ENCODE measurements at places on chromosomes 6 and 20.

- DNase-seq: no peak
Observed at GRCh38 chr20:61649860-61650162, 397.8 kb downstream of the CDH4 start.

DNA sequence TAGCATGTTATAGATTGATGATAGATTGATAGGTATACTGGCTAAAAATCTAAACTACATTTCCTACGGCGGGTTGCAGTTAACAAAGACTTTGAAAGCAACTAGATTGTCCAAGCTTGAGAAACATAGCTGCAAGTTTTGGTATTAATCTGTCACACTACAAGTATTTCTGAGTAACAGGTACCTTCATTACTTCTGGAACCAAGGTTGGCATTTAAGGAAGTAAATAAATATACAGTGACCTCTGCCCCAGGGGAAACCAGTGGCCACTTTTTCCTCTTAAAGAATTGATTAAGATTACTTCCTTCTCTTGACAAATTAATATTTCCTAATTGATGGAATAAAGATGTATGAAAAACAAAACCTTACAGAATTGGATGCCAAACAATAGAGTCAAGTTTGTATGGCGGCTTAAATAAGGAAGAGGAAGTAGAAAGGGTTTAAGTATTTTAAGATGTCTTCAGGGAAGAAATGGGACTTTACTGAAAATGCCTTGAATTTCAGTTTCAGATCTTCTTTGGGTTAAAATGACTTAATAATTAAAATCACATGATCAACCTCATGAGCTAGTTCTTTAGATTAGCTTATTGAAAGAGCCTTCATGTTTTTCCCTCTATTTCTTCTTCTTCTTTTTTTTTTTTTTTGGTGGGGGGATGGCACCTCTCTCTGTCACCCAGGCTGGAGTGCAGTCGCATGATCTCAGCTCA is 132.8 kb downstream of the DOK5 start:
- DNase-seq: no peak

DNA sequence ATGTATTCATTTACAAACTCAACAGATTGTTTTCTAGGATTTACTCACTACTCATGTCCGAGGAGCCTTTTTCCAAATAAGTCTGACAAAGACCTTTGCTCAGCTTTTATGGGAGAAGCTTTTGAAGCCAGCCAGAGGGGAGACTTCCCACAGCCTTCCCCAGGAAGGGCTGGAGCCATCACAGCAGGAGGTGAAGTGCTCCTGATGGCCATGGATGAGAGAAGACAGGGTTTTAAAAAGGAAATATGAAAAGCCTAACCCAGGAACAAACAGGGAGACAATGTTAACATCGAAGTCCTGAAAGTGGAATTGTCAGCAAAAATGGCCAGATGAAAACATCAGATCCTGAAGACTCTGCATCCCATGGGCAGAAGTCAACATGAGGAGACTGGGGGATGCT is 11.6 kb upstream of the TAGAP start:
- no peak for DNase-seq

GRCh38 chr20:43715044-43715443 is 11.8 kb downstream of the GTSF1L start:
- DNase-seq: no peak

GRCh38 chr6:137415127-137415833 is 78.9 kb downstream of the OLIG3 start:
- peak; percentile 53 for DNase-seq

- no peak for DNase-seq
Observed at GRCh38 chr6:13473768-13474165, 13.6 kb downstream of the GFOD1 start.

DNA sequence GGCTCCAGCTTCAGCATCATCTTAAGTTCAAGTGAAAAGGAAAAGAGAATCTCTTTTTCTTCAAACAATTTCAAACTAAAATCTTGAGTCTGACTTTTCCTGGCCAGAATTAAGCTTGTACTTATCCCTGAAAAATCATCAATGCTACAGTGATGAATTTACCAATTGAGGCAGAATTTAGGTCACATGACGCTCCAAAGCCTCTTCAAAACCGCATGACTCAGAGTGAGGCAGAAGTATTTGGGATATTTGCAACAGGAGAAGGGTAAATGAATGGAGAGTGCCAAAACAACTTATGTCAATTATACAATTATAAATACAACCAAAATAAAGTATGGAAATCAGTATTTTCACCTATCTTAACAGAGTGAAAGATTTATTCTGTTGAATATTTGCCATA is 515.5 kb downstream of the COL12A1 start:
- no peak for DNase-seq

- DNase-seq: no peak
Observed at GRCh38 chr6:16637635-16638034, 123.6 kb downstream of the ATXN1 start.

GRCh38 chr20:43034981-43035724 is 154.6 kb downstream of the PTPRT start:
- no peak for DNase-seq

DNA sequence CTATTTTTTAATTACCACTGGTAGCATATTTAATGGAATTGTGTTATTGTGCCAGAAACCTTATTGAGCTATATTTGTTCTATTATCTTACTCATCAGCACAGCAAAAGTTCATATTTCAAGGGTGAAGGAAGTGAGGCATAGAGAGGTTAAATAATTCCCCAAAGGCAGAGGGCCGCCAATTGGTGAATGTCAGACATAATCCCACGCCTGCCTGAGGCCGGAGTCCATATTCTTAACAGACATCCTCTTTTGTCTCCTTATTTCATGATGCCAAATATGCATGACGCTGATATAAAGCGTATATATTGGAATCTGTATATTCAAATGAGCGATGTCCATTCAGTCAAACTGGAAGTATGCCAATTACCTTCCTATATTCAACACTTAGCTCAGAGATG is 505.0 kb upstream of the SLC35B3 start:
- DNase-seq: no peak

DNA sequence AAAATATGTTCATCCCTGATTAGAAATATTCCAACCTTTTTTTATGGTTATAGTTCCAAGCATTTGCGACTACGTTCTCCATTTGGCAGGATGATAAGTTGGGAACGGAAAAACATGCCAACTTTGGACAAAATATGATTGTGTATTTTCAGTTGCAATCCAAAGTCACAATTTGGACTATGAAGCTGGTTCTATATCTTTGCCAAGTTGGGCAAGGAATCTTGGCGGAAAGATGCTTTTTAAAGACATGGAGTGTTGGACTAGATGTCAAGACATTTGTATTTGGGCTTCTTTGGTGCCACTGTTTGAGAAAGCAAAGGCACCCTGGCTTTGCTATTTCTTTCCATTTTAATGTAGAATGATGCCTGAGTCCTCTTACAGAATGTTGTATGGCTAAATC is 33.3 kb upstream of the JAG1 start:
- DNase-seq: no peak

DNA sequence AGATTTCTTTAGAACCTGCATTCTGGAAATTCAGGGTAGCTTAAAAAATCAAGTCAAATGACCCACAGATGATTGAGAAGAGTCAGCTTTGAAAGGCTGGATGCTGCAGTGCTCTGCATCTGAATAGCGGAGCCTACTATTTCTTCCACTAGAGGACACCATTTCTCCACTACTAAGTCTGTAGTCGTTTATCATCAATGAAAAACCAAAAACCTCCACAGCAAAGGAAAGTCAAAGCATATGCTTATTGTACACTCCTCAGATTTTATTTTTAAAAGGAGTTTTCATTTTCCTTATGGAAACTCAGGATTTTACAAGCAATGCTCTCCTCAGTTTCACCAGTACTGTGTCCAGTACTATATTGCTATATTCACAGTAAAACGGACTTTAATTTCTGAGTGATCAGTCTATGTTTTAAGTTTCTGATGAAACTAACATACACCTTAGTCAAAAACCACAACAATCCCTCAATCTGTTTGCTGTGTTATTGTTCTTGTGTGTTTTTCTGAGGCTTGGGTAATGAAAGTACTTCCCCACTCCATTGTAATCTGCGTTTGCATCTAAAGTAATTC is 50.5 kb upstream of the ENPP5 start:
- DNase-seq: peak; percentile 23

DNA sequence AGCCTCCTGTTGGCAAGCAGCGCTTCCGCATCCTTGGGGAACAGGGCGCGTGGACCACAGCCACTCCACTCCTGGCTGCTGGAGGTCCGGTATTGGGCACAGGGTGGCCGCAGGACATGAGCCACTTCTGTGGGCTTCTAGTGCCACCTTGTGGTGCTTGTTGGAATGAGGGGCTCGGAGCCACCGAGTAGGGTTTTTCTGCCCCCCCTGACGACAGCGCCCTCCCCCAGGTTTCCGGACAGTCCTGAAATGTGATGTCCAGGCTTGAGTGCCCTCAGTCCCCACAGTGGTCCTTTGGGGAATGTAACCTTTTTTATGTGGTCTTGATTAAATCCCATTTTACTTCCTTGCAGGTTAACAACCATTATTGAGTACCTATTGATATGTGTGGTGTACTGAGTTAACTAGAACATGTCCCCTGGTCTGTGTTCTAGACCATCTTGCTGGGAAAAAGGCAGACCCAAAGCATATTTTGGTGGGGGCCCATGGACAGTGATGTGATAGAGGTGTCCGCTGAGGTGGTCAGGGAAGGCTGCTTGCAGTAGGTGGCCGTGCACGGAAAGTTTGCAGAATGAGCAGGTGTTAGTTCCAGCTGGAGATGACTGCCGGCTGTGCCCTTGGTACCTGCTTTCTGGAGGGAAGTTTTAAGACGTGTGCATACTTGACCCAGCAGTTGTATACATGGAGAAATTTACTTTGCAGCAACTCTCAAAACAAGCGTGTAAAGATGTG is 70.0 kb downstream of the PTPN1 start:
- DNase-seq: no peak

DNA sequence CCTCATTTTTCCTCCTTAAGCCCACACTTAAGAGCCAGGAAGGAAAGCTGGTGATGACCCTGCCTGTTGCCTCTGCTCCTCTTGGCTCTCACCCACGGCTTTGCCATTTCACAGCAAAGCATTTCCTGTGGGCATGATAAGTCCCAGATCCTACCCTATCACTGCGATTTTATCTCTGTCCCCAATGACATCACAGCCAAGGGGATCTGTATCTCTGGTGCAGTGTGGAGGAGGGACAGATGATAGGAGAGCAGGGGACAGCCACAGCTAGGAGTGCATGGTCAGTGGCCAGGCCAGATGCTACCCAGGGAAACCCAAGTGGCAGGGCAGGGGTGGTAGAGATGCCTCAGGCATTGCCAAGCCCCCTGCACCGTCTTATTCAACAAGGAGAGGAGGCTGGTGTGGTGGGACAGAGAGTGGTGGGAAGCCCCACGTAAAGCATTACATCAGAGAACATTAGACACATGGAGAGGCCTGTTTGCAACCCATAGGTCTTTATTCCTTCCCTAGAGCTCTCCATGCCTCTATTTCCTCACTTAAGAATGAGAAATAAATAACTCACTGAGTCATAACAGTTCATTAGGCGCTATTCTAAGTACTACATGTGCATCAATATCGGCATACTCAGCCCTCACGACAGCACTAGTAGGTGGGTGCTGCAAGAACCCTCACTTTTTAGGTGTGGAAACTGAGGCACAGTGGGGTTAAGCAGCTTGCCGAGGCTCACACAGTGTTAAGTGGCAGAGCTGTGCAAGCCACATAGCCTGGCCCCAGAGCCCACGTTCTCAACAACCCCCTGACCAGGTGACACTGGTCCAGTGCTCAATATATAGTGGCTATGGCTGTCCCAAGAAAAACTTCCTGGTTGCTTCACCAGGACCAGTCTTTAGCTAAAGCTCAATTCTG is 4.6 kb downstream of the TFEB start:
- no peak for DNase-seq

- DNase-seq: no peak
Observed at GRCh38 chr20:38228436-38228835, 32.1 kb downstream of the KIAA1755 start.

DNA sequence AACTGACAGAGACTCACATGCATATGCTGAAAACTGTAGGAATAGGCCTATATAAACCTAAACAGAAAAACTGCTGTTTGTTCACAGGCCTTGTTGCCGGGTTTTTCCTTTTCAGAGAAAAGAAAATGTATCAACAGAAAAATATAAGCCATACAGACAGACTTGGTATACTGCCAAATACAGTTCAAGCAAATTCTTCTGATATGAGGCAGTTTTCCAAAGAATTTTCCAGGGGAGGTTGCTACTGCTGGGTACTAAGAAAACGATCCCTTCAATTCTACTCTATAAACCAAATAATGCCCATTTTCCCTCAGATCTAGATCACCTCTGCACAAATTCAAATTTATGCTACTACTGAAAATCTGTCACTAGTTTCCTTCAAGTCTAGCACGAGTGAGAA is 59.4 kb downstream of the ME1 start:
- DNase-seq: peak; percentile 55

DNA sequence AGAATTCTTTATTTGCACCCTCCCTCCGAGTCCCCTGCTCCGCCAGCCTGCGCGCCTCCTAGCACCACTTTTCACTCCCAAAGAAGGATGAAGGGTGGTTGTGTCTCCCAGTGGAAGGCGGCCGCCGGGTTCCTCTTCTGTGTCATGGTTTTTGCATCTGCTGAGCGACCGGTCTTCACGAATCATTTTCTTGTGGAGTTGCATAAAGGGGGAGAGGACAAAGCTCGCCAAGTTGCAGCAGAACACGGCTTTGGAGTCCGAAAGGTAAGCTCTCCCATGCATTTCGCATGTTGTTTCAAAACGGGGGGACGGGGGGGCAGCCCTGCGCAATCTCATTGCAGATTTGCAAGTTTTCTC is 357 bp downstream of the PCSK2 start:
- no peak for DNase-seq

DNA sequence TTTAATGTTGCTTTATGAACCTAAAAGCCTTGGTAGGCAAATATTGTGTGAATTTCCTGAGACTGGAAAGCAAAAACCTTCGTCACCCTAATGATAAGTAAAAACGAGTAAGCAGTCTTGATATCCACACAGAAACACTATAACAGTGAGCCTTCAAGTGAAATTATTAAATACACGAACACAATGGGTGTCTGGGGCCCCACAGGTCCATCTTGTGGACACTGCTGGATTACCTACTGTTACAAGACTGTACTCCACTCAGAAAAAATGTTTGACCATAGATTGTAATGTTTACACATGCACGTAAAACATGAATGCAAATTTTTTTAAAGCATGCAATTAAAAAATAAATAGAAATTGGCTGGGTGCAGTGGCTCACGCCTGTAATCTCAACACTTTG is 466.9 kb downstream of the CD83 start:
- DNase-seq: no peak

- DNase-seq: no peak
Observed at GRCh38 chr6:33018418-33018817, 9.0 kb upstream of the HLA-DOA start.

GRCh38 chr6:45609141-45609638 is 231.5 kb upstream of the SUPT3H start:
- no peak for DNase-seq

- DNase-seq: no peak
Observed at GRCh38 chr6:240151-240550, 52.1 kb upstream of the DUSP22 start.
